ENCODE measurements at places on chromosomes 3 and 15. TPM values are rescaled to one million over a fixed set of nuclear protein-coding genes. Genes with fewer than 3 reads are reported as not detected.

The CAMK2N2 gene
- total RNA-seq = not detected

The CYP8B1 gene
- not detected for total RNA-seq

The CLDN1 gene
- total RNA-seq = 12.4 TPM

The ARNT2 gene
- 4.8 TPM for total RNA-seq

The MYO9A gene
- total RNA-seq = 13.1 TPM

The CKMT1B gene
- total RNA-seq = not detected

The PPM1L gene
- 3.4 TPM for total RNA-seq

The TMEM212 gene
- not detected for total RNA-seq

The GOLGA6A gene
- total RNA-seq = 6.9 TPM

The SPINK8 gene
- not detected for total RNA-seq

The PPP1R14D gene
- total RNA-seq = not detected

The SPTSSB gene
- not detected for total RNA-seq

The CCR3 gene
- total RNA-seq = not detected

The ZBED2 gene
- total RNA-seq = 0.39 TPM

The HPS3 gene
- total RNA-seq = 27.7 TPM

All from epithelial cell of alveolus of lung (primary cell).